CD4-positive, alpha-beta T cell treated with Interleukin-21 for 1 hour (primary cell): ENCODE measurements at places on chromosomes 5 and 9.
A peak's percentile ranks its signal among the peaks of the same experiment; 100 is the strongest.

- no peak for DNase-seq
Measured at GRCh38 chr5:135230251-135230925, 168.6 kb downstream of the MACROH2A1 start.

DNA sequence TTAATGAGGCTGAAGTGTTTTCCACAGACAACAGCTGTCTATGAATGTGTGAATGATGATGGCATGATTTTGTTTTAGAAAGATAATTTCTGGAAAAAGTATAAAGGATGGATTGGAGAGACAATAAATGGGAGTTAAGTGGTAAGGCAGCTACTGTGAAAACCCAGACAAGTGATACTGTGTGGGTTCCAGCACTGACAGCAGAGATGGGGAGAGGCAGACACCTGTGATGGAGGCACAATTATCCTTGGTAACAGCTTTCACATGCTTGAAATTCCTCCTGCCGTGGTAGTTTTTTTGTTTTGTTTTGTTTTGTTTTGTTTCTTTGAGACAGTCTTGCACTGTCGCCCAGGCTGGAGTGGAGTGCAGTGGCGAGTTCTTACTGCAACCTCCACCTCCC lies 189.3 kb downstream of the DEPDC1B start:
- no peak for DNase-seq

DNA sequence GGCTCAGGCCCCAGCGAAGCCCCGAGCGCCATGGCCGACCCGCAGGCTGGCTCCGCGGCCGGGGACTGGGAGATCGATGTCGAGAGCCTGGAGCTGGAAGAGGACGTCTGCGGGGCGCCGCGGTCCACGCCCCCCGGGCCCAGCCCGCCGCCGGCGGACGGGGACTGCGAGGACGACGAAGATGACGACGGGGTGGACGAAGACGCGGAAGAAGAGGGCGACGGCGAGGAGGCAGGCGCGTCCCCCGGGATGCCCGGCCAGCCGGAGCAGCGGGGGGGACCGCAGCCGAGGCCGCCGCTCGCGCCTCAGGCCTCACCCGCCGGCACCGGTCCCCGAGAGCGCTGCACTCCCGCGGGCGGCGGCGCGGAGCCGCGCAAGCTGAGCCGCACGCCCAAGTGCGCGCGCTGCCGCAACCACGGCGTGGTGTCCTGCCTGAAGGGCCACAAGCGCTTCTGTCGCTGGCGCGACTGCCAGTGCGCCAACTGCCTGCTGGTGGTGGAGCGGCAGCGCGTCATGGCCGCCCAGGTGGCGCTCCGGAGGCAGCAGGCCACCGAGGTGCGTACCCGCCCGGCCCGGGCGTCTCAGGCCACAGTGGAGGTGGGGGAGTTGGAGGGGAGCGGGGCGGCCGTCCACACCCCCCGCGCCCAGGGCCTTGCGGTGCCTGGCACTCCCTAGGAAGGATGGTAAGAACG lies 1.6 kb downstream of the DMRT2 start:
- DNase-seq, result peak; percentile 12

DNA sequence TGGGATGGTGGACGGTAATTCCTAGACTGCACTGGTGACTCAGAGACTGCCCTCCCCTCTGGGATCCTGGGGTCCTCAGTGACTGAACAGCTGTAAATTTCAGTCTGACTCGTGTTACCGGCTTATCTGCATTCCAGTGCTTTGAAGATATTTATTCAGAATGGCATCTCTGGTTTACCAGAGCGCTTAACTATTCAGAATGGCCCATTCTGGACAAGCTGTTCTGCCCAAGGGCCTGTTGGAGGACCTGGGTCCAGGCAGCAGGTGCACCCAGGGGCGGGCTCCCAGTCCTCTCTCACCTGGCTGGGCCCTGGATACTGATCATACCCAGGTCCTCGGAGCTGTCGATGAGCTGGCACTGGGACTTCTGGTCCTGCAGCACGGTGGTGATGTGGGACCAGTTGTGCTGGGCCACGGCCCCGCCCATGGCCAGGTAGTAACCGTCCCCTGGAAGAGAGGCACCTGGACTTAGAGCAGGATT lies 48.0 kb downstream of the SARDH start:
- no peak for DNase-seq

- DNase-seq, result no peak
Measured at GRCh38 chr9:69564557-69564956, 107.6 kb downstream of the APBA1 start.

DNA sequence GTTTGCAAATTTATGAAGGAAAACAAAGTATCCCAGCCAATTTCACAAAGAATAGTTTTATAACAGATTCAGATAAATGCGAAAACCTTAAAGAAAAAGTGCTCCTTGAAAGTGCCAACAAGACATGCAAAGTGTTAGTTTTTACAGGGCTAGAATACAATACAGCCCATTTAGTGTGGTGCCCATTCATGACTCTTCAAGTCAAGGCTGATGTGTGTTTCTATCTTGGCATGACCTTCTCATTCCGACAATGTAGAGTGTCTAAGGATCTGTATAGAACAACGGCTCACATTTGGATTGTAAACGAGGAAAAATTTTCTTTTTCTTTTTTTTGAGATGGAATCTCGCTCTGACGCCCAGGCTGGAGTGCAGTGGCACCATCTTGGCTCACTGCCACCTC lies 205.2 kb upstream of the SEMA6A start:
- no peak for DNase-seq

DNA sequence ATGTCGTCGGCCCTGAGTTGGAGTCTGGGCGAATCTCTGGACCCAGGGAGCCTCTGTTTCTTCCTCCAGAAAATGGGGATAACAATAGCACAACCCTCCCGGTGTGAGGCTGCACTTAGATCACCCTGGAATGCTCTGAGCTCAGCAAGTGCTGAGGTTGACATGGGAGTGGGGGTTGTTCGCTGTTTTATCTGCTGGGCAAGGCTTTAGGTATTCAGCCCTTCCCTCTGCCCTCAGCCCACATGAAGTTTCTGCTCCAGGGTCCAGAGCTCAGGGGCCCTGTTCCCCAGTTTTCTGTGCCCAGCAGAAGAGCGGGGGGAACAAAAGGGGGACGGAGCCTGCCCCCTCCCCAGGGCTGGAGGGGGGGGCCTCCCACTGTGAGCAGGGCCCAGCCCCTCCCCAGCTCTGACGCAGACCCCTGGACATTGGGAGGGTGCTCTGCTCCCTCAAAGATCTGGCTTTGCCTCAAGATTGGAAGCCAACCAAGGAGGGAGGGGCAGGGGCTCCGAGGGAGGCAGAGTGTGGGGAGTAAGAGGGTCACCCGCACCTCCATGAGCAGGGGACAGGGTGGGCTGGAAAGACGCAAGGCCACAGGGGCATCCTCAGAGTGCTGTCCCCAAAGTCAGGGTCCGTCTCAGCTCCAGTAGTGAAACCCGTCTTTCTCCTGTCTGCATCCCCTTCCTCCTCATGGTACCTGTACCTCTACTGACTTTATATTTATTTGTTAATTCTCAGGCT lies 215.6 kb downstream of the C9orf50 start:
- DNase-seq, result no peak

DNA sequence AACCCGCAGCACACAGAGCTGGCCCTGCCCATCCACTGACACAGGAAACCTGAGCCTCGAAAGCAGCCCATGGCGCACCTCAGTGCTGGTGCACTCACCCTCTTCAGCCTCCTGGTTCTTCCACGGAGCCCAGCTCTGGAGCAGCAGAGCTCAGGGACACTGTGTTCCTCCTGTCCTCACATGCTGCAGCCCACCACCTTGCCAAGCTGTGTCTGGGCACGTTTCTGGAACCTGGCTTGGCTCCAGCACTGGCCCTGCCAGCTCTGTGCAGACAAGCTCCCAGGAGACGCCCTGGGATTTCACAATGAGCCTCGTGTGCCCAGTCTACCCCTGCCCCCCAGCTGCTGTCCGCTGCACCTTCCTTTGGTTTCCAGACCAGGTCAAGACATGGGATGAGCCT lies 119.5 kb downstream of the SYK start:
- DNase-seq, result no peak

DNA sequence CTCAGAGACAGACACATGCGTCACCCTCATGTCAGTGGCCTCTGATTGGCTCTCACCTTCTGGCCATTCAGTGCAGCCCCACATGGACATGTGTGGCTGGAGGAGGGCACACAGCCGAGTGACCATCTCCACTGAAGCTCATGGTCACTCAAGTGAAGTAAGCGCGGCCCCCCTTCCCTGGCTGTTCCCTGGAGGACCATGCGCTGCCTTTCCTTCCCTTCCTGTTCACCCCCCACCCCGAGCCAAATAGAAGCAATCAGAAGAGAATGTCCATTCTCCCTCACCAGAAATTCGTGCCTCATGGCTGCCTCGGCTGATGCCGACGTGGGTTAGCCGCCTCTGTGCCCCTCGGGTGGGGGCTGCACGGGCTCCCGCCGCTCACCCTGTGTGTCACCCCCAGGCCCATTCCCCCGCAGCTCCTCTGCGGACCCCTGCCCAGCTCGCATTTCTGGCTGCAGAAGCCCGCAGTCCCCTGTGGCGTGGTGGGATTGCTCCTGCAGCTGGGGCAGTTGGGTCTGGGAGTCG lies 12.5 kb upstream of the COL5A1 start:
- no peak for DNase-seq

DNA sequence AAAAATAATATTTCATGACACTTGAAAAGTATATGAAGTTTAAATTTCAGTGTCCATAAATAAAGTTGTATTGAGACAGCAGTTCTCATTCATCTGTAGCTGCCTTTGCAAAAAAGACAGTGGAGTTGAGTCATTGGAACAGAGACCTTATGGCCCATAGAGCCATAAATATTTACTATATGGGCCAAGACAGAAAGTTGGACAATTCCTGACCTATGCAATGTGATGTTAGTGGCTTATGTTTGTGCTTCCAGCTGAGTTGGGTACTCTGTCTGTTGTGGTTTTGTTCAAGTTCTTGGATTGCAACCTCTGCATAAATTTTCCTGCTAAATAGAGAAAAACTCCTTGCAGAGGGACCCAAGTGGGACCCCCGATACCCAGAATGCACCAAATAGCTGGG lies 69.8 kb downstream of the KCNIP1 start:
- no peak for DNase-seq

DNA sequence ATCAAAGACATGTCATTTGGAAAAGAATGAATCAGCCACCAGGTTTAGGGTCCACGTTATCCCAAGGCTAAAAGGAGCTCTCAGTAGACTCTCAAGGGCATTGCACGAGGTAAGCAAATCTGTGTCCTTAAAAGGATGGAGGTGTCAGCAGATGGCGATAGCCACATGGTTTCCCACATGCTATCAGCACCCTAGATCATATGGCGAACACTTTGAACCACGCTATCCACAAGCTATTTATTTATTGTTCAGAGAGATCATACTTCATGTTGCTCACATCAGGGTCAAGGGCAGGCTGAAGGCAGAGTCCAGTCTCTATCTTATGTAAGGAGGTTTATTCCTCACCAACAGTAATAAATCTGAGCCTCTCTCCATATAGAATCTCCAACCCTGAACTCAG lies 43.7 kb downstream of the CDH6 start:
- no peak for DNase-seq

GRCh38 chr5:158305861-158306260 lies 446.9 kb upstream of the CLINT1 start:
- no peak for DNase-seq

DNA sequence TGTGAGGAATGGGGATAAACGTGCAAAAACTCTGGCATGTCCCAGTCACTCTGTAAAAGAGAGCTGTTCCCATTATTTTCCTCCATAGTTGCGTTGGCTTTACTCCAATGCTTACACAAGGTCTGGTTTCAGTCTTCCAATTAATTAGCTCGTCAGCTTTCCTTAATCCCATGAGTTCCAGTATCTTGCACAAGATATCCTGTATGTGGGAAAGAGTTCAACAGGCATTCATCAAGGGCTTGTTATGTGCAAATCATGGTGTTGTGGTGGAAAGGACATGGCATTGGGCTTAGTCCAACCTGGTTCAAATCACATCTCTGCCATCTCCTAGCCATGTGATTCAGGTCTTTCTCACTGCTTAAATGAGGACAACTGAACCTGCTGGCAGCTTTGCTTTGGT lies 77.5 kb upstream of the PANK3 start:
- no peak for DNase-seq

DNA sequence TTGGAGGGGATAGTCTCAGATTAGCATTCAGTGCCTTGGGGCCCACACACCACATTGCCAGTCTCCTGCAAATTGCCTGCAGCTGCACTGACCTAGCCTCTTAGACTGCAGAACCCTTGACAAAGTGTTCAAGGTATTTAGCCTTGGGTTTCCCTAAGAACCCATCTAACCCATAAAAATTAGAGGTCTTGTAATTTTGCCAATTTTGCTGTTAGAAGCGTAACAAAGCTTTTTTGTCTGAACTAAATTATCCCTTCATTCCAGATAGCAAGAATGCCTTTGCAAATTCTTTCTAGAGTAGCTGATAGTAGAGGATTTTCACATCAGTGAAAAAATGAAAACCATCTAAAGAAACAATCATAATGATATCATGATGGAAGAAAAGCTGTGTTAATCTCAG lies 74.0 kb upstream of the CCNG1 start:
- DNase-seq, result no peak

DNA sequence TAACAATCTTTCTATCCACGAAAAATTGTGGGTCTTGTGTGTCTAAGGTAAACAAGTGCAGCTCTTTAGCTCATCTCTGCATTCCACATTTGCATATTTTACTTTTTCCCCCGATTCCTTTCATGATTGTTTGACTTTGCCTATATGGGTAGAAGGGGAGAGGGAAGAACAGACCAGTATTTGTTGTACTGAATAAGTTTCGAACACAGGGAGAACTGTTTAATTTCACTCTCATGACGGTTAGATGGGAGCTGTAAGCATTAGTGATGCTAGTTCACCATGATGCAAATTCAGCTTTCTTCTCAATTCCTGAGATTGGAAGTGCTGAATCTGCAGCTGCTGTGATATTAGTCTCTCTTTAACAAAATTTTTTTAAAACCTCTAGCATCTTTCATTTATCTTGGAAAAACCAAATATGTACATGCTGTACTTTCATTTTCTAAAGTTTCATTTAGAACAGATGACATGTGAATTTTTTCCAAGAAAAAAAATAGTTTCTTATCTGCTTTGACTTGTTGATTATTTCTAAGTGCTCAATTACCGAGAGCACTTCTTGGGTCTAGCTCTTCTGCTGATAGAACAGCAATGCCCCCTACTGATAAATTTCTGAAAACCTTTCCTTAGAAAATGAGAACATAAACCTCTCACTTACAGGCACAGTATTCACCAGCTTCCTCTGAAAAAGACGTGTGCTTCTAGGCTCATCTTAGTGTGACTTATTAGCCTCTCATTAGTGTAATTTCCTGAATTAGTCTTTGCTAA lies 149.5 kb downstream of the BAAT start:
- no peak for DNase-seq

- DNase-seq, result no peak
Measured at GRCh38 chr9:121718084-121718483, 66.7 kb downstream of the DAB2IP start.

GRCh38 chr9:135736272-135736978 lies 34.4 kb downstream of the KCNT1 start:
- DNase-seq, result no peak

GRCh38 chr9:16262477-16263261 lies 607.8 kb downstream of the BNC2 start:
- DNase-seq, result no peak

DNA sequence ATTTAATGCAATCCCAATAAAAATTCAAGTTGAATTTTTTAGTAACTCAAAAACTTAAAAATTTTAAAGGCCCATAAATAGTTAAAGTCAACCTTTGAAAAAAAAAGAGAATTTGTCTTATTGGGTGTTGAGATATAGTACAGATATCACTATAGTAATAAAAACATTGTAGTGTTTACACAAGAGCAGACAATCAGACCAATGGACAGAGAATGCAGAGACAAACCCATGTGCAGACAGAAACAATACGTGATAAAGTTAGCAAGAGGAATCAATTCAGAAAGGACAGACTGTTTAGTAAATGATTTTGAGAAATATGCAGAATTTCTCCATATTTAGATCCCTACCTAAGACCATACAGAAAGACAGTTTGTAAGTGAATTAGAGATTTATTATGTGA lies 33.9 kb downstream of the GOLGA1 start:
- DNase-seq, result no peak
